Stimulated activated naive CD8-positive, alpha-beta T cell treated with anti-CD3 and anti-CD28 coated beads, Interleukin-15, amount 100 ng/mL, for 72 hours (primary cell): ENCODE measurements at places on chromosomes 13 and 19.

- DNase-seq, result no peak
Measured at GRCh38 chr19:30123119-30123518, 181.1 kb downstream of the URI1 start.

DNA sequence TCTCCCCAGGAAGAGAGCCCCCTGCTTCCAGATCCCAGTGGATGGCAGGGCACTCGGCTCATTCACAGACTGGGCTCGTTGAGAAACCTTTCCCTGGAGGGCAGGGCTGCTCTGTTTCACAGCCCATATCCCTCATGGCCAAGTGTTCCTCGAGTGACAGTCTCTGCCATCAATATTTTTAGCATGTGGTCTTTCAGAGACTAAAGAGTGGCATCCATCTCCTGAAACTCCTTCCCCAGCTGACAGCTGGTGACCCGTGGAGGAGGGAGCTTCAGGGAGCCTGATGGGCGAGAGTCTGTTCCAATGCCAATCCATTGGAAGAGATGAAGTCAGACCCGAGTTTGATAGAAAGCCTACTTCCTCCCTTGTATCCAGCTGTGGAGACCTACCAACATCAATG is 30.7 kb upstream of the ALOX5AP start:
- DNase-seq, result no peak

GRCh38 chr19:5080809-5081208 is 111.9 kb downstream of the KDM4B start:
- DNase-seq, result no peak

DNA sequence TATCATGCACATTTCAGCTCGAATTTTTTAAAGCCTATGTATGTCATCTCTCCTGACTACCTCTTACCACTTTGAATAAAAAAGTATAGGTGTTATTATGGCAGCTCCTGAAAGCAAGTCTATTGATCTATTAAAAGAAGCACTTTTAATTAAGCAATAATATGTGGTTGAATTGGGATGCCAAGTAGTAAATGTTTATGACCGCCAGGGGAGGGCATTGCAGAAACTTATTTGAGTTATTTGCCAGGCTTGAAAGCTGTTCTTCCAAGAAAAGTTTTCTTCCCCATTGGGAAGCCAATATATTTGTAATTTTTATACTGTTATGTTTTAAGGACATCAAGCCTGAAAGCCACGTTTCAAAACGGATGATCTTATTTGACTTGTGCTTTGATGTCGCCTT is 88.1 kb upstream of the SOX21 start:
- no peak for DNase-seq

DNA sequence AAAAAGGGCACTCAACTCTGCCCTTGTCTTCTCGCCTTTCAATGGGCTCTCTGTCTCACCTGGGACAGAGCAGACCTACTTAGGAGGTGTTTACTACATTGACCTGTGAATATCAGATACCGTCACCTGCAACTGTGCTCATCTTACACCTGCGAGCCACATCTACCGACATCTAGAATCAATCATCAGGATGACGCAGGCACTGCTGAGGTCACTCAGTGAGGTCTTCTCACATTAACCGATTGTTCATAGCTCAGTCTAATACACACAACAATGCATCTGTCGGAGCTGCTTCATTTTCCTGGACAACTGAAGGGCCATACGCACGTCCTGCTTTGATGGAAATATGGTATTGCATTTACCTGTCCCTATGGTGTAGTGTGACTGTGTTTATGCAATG is 211.9 kb downstream of the FGF9 start:
- DNase-seq, result no peak

DNA sequence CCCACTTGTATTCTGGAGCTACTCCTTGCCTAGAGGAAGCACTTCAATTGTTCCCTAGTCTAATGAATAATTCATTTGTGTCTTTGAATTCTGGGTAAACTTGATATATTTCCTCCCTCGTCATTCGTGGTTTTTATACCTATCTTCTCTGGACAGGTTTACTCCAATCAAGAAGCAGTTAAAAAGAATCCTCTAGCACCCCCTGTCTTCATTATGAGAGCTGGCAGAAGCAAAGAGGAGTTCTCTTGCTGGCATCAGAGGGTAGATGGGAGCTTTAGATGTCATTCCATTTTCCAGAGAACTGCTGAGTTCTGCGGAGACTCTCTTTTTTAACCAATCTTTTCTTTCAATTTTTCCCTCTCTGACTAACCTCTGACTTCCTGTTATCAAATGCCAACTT is 627.7 kb downstream of the FGF9 start:
- DNase-seq, result no peak

GRCh38 chr13:29165216-29165615 is 345.1 kb downstream of the MTUS2 start:
- DNase-seq, result no peak

- DNase-seq, result no peak
Measured at GRCh38 chr19:38268539-38268938, 4.2 kb downstream of the SPINT2 start.

DNA sequence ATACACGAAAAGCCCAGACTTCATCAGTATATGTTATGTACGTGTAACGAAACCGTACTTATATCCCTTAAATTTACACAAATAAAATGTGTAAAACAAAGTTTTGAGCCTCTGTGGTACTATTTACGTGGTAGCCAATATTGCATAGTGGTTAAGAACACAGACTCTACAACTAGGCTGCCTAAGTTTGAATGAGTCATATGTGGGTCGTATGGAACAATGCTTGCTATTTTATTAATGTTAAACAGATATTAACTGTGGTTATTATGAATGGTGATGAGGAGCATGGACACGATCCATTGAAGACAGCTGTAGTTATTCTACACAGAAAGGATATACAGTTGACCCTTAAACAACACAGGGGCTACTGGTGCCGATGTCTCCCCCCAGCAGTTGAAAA is 42.5 kb downstream of the DPY19L3 start:
- no peak for DNase-seq

DNA sequence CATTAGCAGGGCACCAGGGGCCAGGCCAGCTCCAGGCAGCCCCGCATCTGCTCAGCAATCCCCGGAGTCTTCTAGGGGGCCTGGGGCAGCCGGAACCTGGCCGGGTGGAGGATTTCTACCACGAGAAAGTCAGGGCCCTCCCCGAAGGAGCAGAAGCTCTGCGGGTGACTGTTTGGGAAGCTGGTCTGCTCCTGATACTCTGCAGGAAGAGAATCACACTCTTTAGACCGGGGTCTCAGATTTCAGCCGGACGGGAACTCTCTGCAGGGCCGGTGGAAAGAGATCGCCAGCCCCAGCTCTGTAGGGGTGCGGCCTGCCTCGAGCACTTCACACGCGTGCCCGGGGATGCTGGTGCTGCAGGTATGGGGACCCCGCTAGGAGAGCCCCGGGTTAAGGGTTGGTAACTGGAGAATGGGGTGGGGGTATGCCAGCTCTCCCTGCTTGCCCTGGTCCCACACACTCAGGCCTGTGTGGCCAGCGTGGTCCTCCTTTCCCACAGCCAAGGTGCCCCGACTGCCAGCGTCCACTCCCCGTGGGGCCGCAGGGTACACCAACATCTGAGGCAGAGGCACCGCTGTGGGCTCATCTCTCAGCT is 20.1 kb downstream of the RASA3 start:
- no peak for DNase-seq

DNA sequence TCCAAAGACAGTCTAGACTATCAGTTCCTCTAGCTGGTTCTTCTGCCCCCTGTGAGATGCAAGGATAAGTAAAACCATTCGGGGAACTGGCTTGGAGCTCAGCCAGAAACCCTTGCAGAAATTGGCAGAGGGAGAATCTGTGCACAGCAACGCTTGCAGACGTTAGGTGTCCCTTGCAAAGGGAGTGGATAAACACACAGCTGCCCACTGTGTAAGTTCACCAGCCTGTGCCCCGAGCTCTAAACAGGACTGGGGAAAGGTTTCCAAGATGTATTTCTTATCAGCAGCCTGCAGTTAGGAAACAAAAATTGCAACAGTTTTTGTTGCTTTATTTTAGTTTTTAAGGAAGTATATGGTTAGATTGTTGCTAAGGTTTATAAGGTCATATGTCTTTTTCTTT is 19.0 kb upstream of the ADGRE1 start:
- no peak for DNase-seq

DNA sequence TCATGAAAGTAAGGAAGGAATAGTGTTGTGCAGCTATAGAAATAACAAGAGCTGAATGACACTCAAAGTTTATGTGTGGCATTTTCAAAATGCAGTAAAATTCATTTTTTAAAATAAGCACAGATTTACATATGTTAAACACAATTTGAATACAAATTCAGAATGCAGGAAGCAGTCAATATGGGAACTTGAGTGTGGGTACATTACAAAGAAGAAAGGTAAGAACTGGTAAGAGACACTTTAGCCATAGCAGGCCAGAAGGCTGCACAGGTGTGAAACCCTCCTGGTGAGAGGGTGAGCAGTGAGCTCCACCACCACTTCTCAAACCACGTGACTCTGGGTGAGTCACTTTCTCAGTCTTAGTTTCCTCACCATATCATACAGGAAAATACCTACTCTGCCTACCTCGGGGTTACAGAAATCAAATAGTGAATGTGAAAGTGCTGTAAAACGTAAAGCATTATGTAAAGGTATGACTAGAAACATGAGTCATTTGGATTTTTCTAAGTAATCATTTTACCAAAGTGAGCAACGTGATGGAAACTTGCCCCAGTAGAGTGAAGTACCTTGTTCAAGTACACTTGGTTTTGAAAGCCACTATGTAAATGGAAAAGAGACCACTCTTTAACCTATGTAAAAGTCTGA is 40.5 kb downstream of the USP12 start:
- DNase-seq, result peak; percentile 88

GRCh38 chr19:2517881-2518601 is 42.1 kb downstream of the GADD45B start:
- DNase-seq, result no peak

- no peak for DNase-seq
Measured at GRCh38 chr19:33261511-33262189, 36.0 kb upstream of the SLC7A10 start.

DNA sequence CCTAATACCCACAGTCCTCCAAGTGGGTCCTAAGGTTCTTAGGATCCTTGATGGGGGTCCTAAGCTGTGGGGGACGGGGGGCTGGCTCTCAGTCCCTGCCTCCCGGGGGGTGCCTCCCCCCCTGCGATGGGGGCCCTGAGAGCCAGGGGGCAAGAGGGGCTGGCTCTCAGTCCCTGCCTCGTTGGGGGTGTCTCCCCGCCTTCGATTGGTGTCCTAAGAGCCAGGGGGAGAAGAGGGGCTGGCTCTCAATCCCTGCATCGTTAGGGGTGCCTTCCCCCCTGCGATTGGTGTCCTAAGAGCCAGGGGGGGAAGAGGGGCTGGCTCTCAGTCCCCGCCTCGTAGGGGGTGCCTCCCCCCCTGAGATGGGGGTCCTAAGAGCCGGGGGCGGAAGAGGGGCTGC is 37.0 kb downstream of the SLC25A30 start:
- DNase-seq, result no peak

DNA sequence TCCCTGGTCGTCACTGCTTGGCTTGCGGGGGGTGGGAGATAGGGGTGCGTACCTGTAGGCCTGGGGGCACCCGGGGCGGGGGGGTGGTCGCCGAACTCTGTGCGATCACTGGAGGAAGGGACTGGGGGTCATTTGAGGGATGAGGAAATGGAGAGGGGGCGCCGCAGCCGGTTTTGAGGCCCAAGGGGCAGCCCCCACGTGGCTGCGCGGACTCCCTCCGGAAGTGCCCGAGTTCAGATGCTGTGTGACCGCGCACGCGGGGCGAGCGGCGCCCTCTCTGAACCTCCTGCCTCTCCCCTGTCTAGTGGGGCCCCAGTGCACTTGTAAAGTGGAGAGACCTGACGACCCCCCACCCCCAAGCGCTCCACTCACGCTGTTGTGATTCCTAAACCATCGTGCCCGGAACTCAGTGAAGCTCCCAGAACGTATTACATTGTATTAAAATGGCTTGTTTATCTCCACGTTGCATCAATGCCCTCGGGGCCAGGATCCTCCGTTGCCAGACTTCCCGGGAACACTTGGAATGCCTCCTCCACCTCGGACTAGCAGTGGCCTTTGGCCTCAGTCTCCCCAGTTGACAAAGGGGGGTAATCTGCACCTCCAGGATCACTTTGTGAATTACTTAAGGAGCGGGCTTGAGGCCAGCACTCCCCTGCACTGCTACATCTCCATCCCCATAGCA is 3.0 kb upstream of the NANOS3 start:
- no peak for DNase-seq

DNA sequence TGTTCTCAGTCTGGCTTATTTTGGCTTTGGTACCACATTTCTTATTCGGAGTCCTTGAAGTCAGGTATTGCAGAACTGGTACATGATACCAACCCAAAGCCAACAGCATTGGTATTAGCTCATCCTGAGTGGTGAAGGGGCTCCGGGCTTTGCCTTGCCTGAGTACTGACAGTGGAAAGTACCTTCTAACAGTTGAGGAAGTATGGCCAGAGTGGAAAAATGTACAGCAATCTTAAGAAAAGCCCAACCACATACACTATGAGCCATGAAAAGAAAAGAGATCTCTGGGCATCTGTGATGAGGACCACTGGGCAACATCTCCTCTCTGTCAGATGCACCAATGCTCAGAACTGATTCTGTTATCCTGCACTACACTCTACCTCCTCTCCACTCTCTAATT is 8.3 kb downstream of the LCP1 start:
- DNase-seq, result no peak

DNA sequence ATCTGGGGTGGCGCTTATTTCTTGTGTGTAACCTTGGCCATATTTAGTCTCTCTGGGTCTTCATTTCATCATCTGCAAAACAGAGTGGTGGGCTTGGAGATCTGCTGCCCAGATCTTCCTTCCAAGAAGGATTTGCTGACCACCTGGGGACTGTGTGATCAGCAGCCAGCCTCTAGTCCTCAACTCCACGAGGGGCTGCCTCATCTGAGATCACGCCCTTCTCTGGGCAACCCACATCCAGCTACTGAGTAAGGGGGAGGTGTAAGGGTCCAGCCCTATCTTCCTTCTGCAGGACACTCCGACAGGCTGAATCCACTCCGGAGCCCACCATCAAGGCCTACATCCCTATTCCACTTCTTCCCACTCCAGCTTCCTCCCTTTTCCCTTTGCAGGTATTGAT is 57.9 kb downstream of the CHST8 start:
- no peak for DNase-seq

GRCh38 chr13:99392470-99393135 is 85.4 kb upstream of the GPR183 start:
- DNase-seq, result no peak

DNA sequence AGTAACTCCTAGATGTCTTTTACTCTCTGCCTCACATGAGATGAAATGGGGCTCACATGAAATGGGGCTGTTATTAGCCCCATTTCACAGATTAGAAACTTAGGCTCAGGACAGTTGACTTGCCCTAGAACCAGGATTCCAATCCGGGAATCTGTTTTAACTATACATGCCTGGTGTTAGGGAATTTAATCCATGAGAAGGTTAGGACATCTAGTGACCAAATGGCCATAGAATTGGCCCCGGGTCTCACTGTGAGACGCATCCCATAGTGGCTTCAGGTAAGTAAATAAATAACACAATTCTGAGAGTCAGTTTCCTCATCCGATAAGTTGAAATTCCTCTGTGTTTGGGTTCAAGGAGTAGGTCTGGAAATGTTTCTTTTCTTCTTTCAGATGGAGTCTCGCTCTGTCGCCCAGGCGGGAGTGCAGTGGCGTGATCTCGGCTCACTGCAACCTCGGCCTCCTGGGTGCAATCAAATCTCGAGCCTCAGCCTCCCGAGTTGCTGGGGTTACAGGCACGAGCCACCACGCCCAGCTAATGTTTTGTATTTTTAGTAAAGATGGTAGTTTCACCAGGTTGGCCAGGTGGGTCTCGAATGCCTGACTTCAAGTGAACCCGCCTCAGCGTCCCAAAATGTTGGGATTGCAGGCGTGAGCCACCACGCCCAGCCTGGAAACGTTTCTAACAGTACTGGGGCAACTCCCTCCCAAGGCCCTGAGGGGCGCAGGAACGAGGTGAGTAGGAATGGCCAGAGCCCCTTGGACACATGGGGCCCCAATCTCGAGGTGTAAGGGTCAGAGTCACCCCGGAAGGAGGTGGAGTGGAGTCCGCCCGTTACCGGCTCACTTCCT is 1.2 kb upstream of the ZNF574 start:
- DNase-seq, result no peak
